Activated gamma-delta T cell (primary cell): ENCODE measurements at places on chromosomes 2 and 18.

- no peak for DNase-seq
Observed at GRCh38 chr18:12403601-12404506, 3.9 kb upstream of the PRELID3A start.

DNA sequence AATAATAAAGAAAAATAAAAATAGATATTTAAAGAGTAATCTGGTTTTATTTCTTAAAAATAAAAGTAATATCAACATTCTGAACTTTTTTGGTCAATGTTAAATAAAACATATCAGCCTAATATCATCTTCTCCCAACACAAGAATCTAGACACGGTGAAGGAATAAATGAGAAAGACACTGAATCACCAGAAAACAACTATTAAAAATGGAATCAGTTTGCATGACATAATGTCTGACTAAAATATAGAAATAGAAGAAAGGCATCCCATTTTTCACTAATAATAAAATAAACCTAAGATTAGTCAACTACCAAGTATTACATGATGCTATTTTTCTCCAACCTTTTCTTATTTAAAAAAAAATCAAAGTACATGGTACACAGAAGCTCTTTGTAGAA is 30.8 kb upstream of the TNFAIP6 start:
- no peak for DNase-seq

DNA sequence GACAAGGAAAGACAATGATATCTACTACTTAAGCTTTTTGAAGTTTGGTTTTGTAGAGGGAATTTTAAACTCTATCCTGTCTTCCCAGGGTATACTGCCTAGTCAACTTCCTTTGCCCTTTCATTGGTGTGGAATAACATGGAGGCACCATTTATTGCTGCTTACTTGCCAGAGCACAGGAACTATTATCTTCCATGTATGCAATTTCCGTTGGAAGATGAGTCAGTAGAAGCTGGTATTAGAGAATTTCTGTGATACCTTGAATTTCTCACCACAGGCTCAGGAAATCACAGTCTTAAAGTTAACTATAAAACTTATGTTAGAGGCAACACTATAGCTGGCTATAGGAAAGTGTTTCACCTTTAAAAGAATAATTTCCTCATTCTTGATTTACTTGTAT is 40.9 kb upstream of the RGPD4 start:
- DNase-seq: no peak

DNA sequence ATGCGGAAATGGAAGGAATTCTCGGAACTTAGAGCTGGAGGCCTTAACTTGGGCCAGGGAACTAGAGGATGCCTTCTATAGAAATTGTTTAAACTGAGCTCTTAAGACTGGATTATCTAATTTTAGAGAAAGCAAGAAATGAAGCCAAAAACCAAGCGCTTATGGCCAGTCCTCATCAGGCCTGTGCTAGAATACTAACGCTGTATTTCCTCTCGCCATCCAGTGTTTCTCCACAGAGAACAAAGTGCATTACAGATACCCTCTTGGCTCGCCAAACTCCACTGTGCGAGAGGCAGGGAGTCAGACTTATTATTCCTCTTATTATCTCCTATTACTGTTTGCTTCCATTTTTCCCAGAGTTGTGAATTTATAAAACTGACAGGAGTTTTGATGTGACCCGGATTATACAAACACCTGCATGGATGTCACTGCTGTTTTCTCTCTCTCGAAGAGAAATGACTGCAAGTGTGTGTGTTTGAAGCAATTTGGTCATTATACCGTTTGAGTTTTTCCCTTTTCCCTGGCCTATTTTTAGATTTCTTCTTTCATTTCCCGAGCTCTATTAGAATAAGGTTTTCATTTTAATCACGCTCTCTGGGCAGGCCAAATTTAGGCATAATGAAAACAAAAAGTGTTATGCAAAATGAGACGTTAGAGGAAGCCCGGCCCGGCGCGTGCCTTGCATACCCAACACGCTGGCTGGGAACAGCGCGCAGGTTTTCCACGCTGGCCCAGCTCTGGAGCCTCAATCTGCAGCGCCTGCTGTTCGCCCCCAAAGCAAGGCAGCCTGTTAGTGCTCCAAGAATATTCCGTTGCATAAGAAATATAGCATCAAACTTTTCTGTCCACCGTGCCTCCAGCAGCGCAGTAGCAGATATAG is 103.3 kb downstream of the ALK start:
- DNase-seq: no peak

- DNase-seq: no peak
Observed at GRCh38 chr2:237627441-237628246, at the start of gene LRRFIP1. LRRFIP1 (plus strand) TSS chr2:237627587; CDS start chr2:237627645, 58 bp downstream.

- no peak for DNase-seq
Observed at GRCh38 chr2:165198181-165198580, 5.7 kb downstream of the SCN3A start.

- DNase-seq: no peak
Observed at GRCh38 chr2:45300026-45300750, 290.9 kb upstream of the SIX2 start.

GRCh38 chr2:215383652-215384279 is 52.1 kb downstream of the FN1 start:
- no peak for DNase-seq

- DNase-seq: no peak
Observed at GRCh38 chr2:181239201-181239799, 217.9 kb upstream of the ITGA4 start.

GRCh38 chr2:46175419-46175818 is 121.8 kb upstream of the EPAS1 start:
- DNase-seq: no peak

- DNase-seq: no peak
Observed at GRCh38 chr18:7452331-7452730, 114.8 kb upstream of the PTPRM start.

DNA sequence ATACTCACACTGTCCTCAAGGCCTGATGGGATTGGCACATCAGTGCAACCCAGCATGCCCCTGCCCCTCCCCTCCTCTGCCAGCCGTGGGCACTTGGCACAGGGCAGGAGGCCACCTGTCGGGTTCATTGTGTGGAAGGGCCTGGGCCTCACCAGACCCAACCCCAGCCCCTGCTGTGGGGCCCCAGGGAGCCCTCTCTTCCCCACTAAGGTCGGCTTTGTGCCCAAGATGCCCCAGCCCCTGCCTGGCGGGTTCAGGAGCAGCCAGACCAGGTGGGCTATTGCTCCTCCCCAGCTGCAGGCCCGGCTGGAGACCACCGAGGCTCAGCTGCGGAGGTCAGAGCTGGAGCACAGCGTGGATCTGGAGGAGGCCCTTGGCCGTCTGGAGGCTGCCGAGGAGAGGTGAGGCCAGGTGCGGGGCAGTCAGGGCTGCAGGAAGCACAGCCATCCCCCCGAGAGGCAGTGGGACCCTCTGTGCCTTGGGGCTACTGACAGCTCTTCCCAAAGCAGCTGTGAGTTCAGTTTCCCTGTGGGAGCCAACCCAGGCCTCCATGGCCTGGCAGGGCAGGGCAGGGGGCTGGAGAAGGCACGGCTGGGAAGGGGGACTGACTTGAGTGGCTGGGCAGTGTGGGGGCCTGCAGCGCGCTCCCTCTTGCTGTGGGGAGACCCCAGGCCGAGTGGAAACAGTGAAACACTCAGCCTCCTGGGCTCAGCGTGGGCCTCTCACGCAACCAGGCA is 16.3 kb downstream of the CROCC2 start:
- no peak for DNase-seq

- DNase-seq: no peak
Observed at GRCh38 chr2:8298783-8299182, 383.1 kb upstream of the ID2 start.

DNA sequence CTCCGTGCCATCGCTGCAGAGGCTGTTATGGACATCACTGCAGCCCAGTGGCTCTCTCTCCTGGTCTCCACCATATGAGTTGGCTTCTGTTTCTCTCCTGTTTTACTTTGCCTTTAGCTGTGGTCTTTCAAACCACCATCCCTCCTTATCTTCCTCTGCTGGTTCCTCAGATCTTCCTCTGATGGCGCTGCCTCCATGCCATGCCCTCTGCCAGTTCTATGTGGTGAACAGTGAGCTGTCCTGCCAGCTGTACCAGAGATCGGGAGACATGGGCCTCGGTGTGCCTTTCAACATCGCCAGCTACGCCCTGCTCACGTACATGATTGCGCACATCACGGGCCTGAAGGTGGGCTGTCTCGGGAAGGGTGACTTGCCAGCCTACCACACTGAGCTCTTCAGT is 13.1 kb downstream of the TYMS start:
- DNase-seq: no peak

DNA sequence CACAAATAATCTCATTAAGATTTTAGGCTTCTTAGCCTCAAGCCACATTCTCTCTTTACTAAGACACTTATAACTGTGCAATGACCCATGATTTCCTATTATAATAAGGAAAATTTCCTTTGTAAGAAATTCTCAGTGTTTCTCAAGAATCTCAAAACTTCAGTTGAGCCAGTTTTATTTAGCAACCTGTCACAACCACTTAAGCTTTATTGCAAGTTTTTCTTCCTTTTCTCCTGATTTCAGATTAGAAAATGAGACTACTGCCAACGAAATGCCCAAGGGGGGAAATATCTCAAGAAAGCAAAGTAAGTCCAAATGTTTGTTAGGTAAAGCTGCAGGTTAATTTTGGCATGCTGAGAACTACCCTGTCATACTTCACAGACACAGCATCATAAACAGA is 178.5 kb downstream of the THADA start:
- DNase-seq: no peak

DNA sequence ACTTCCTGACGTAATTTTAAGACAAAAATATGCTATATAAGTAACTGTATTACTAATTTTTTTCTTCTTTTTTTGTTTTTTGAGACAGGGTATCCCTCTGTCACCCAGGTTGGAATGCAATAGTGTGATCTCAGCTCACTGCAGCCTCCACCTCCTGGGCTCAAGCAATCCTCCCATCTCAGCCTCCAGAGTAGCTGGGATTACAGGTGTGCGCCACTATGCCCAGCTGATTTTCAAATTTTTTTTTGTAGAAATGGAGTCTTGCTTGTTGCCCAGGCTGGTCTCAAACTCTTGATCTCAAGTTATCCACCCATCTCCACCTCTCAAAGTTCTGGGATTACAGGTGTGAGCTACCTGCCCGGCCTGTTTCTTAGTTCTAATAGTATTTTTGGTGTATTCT is 29.7 kb downstream of the TCF23 start:
- DNase-seq: no peak

- no peak for DNase-seq
Observed at GRCh38 chr18:40897884-40898283, 1057.2 kb upstream of the PIK3C3 start.

DNA sequence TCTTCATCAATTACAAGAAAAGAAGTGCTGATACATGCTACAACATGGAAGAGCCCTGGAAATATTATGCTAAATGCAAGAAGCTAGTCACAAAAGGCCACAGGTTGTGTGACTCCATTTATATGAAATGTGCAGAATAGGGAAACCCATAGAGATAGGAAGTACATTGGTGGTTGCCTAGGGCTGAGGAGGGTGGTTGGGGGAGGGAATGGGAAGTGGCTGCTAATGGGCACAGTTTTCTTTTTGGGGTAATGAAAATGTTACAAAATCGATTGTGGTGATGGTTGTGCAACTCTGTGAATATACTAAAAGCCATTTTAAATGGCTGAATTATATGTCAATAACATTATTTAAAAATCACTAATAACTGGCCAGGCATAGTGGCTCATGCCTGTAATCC is 24.3 kb upstream of the RESP18 start:
- no peak for DNase-seq

DNA sequence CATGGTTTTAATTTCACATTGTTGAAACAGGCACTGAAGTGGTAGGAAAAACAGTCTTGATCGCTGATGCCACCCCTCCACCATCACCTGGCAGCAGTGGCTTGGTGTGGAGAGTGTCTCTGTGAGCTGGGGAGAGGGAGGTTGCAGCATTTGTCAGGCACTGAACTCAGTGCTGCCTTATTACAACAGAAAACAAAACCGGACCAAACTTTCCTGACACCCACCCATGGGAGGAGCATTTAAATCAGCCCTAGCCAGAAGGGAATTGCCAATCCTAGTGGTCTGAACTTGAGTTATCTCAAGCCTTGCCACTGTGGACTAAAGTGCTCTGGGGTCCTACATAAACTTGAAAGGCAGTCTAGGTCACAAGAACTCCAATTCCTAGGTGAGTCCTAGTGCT is 103.0 kb upstream of the LGALSL start:
- DNase-seq: no peak

DNA sequence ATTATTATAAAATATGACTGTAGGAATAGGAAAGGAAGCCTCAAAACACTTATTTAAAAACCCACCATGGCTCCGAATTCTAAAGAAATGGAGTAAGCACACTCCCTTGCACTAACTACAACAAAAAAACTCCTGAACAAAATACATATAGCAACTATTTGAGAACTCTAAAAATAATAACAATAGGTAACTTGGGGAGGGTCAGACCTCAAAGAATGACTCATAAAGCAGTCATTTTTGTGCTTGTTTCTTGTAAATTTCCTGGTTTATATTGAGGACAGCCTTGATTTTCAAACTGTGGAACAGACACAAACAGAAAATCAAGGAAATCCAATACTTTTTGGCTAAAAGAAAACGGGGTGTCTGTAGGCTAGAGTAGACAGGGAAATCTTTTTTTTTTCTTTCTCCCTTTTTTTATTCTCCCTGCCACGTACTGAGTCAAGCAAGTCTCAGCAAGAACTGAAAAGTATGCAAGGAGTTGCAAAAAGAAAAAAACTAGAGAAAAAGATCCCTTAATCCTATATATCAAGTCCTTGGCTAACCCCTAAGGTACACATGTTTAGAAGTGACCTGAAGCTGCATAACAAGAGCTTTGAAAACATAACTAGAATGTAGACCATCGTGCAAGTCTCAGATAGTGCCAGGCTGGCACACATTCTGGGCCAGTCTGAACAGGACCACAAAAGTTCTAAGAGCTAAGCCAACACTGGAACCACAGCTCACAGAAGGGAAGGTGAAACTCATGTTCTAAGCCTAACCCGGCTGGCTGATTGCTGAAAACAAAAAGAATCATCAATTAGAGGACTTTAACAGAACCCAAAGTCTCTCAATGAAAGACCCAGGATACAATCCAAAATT is 403.1 kb upstream of the LYPD1 start:
- DNase-seq: no peak

DNA sequence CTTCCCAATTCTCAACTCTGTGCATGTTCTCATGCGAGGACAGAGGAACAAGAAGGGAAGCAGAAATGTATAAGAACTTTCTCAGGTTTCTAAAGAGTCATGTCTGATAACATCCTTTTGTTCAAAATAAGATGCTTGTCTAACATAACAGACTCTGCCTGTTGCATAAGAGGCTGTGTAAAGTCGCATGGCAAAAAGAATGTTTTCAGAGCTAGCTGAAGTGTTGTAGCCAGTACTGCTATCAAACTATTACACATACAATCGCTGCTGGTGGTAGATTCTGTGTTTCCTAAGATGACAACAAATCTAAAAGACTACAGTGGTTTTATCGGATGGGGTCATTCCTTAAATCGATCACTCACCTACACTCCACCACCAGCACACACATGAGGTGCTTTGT is 487.5 kb downstream of the IRS1 start:
- no peak for DNase-seq

- no peak for DNase-seq
Observed at GRCh38 chr2:157258520-157259326, 1.2 kb downstream of the GALNT5 start.

GRCh38 chr2:45259138-45259537 is 249.9 kb upstream of the SIX2 start:
- no peak for DNase-seq
